ENCODE measurements at places on chromosomes 4 and X.

GRCh38 chr4:67234296-67234695 is 311.0 kb downstream of the CENPC start:
- DNase-seq: no peak

- DNase-seq: no peak
These were observed 59.2 kb downstream of the FAM47A start for GRCh38 chrX:34072906-34073305.

DNA sequence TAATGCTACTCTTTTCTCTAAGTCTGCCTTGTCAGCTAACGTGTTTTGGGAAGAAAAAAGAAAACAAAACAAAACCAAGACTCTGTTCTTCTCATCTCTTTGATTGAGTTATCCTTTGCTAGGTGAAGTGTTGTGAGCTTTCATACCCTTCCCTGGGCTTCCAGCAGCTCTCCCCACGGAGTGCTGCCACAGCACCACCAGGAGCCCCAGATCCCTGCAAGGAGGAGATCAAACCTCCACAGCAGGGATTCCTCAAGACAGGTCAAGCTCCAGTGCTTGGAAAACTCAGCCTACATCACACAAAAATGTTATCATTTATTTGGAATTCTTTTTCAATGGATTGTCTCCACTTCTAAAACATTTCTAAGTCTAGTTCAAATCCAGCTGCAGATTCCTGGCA is 1981.9 kb upstream of the TENM3 start:
- DNase-seq: no peak

DNA sequence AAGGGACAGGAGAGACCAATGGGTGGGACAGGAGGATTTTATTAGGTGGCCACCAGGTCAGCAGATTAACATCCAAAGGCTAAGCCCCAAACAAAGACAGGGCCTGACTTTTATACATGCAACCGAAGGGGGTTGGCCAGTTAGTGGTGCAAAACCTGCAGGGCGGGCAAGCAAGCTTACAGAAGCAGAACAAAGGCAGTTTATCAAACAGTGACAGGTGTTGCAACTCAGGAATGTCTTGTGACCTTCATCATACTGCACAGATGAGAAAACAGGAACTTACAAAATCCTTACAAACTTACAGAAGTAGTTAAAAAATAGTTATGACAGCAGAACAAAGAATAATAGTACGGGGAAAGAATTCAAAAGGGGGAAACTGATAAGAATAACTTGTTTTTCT is 708.1 kb downstream of the GLUD2 start:
- no peak for DNase-seq

- no peak for DNase-seq
These were observed 101.6 kb downstream of the FBXO8 start for GRCh38 chr4:174181827-174182226.

DNA sequence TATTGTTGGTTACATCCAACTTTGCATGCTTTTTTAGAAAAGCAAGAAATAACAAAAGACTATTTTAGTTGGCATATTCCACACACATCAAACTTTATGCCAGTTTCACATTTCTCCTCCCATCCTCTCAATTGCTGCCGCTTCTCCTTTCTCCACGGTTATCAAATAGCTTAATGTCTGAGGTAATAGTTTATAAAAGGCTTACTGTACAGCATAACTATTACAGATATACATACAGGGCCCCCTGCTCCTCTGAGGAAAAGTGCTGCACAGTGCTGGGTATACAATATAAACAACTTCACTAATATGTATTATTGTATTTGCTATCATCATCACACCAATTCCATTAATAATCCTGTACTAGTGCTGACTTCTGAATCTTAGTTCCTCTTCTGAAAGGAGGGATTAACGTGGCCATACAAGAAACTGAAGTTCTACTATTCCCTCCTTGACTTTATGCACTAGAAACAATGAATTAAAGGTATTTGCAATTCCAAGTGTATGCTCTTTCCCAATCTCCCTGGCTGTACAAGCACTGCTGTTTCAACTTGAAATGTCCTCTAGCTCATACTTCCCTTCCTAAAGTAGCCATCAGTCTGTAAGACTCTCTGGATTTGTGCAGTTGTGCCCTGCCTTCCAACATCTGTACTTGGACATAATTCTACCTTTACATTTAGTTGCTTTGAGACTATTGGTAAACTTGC is 2.5 kb downstream of the CCNI start:
- no peak for DNase-seq

DNA sequence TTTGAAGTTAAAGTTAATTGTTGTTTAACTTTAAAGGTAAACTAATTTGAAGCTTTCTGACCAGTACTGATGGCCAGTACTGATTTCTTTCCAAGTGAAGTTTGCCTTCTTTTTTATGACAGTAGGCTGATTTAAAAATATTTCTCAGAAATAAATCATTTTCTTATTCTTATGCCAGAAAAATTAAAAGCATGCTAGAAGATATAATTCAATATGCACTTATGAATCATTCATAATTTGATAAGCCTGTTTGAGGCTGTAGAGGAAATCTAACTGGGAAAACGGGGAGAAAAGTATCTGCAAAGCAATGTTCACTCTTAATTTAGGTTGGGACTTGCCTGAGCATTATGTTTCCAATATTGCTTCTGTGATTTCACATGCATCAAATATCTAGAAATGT is 1112.0 kb upstream of the INTU start:
- DNase-seq: no peak

DNA sequence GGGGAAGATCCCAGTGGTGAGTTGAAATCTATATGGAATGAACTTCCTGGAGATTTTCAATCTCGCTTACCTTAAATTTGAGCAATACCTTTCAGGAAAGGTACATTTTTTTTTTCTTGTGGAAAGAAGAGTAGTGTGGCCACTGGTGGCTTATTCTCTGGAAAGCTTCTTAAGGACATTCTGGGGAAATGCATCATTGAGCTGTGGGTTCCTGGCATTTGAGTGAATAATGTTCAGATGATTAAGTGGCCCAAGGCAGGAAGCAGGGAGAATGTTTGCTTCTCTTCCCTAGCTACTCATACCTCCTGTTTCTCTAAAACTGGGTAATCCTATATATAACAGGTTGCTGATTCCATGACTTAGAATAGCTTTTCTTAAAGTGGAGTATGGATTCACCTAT is 31.8 kb downstream of the STAG2 start:
- no peak for DNase-seq

DNA sequence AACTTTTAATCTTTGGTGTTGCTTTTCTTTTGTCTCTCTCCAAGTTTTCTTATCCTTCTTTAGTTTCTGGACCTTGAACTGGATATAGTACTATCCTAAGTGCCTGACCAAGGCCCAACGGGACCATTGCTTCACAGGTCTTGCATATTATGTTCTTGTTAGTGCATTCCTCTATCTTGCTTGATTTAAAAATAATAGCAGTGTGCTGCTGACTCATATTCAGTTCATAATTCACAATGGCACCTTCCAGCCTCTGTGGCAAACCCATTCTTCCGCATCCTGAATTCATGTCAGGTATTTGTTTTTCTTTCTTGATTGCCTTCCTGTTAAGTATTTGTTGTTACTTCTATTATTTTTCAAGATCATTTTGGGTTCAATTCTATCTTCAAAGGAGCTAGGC is 197.1 kb upstream of the GIMD1 start:
- DNase-seq: no peak

GRCh38 chr4:175369087-175369486 is 443.0 kb downstream of the GPM6A start:
- DNase-seq: no peak

- DNase-seq: no peak
These were observed 80.1 kb downstream of the RAP1GDS1 start for GRCh38 chr4:98341309-98341708.

DNA sequence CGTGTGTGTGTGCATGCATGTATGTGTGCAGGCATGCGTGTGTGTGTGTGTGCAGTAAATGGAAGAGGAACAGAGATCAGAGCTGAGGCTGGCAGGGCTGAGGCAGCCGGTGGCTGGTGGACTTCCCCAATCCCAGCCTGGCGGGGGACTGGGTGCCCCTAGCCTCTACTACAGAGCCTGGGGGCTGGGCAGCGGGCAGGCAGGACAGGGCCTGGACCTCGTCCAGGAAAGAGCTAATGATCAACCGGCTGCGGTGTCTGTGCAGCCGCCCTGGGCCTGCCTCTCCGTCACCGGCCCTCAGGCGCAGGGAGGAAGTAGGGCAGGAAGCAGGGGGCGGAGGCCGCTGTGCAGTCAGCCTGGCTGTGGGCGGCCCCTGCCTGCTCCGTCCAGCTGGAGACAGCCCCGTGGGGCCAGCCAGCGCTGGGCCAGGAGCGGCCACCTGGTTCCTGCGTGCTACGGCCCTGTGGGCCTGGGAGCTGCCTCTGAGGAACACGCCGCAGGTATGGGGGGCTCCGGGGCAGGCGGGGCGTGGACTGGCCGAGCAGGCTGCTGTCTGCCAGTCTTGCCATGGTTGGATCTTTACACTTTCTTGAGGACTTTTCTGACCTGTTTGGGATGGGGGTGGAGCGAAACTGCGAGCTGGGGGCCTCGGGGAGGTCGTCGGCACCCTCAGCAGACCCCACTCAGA is at the start of gene SH3TC1:
SH3TC1 (plus strand) TSS at position 385 of the 688 bp plus-strand sequence. CDS start 5,905 bp downstream, outside the sequence.
- peak; percentile 18 for DNase-seq

GRCh38 chrX:50718776-50719175 is 95.2 kb downstream of the SHROOM4 start:
- DNase-seq: no peak

DNA sequence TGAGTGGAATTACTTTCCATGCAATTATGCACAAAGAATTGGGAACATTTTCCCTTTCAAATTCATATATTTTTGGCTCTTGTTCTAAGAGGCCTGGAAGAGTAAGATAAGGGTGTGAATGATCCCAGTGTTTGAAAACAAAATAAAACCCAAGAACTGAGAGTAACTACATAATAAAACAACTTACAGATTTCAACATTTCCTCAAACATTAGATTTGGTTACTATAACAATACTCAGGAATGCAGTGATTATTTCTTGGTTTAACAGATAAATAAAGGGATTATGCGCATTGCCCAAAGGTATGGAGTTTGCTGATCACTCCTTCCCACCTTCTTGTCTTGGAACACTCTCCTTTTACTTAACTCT is 292.5 kb downstream of the CAMK2D start:
- DNase-seq: no peak

- DNase-seq: no peak
These were observed 7.0 kb upstream of the SLC7A11 start for GRCh38 chr4:138249132-138249531.

GRCh38 chrX:55213381-55213780 is 6.8 kb upstream of the PAGE5 start:
- DNase-seq: no peak

DNA sequence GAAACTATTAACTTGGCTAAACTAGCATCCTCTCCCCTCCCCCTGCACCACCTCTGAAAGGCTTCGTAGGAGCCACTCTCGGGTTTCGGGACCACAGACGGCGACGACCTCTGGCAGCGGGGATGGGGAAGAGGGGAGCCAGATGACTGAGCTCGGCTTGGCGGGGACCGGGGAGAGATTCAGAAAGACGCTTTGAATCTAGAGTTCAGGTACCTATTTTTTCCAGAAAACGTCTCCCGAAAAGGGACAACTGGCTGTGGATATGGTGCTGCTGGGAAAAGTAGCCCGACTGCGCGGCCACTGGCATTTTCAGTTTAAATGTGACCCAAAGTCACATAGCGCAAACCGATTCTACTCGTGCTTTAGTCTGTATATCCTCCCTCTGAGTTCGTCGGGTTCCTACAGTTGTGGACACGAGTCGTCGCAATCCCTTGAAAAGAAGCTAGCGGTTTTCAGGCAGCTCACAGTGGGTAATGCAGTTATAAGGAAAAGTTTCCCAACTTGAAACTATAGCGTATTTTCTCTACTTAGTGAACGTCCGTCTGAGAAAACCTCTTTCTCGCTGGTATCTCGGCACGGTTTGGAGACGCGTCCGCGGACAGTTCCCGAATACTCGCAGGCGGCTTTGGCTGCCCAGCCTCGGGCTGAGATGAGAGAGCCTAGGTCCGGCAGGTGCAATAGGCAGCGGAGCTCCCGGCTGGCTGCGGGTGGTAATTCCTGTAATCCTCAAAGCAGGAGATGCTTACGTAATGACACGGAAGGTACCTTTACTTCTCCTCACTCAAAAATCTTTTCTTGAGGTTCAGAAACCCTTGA is 1.3 kb downstream of the PARM1 start:
- DNase-seq: no peak

GRCh38 chrX:9249051-9249846 is 215.3 kb upstream of the FAM9B start:
- no peak for DNase-seq

- no peak for DNase-seq
These were observed 19.0 kb upstream of the MAML3 start for GRCh38 chr4:140172960-140173359.

GRCh38 chr4:166527500-166527899 is 654.5 kb downstream of the TLL1 start:
- no peak for DNase-seq

DNA sequence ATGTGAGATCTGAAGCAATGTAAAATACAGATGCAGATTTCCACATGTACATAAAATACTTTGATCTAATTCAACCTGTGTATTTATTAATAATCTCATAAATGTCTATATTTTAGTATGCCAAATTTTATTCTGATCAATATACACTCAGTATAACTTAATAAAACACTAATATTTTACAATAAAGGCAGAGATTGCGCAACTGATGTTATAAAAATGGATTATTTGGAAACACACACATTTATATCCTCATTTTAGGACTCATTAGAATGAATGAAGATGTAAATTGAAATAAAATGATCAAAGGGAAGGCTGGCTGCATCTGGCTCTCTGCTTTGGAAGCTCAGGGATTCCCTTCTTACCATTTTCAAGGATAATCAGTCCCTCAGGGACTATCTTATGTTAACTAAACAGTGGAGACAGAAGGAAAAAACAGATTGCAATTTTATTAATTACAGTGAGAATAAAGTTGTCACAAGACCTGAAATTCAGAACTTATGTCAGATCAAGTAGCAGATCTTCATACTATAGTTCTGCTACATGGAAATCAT is 900.9 kb upstream of the EPHA5 start:
- no peak for DNase-seq

- DNase-seq: no peak
These were observed 50.7 kb downstream of the MAP7D3 start for GRCh38 chrX:136200466-136200865.

DNA sequence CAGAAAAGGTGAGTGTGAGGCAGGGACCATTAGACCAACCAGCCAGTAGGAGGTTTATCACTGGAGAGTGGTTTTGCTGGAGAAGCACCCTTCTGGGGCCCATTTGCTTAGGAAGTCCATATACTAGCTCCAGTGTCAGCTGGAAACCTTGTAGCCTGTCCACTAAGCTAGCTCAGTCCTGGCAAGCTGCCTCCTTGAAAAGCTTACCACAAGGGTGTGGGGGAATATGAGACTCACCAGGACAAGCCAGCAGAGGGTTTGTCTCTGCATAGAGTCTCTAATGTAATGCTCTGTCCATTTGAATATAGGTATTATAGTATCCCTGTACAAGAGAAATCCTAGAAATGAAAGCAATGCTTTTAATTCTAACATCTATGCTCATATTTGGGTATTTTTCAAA is 86.3 kb downstream of the FBXL5 start:
- no peak for DNase-seq

GRCh38 chrX:9222299-9222698 is 188.4 kb upstream of the FAM9B start:
- no peak for DNase-seq

GRCh38 chr4:38284294-38285030 is 324.3 kb downstream of the PTTG2 start:
- no peak for DNase-seq
